ENCODE measurements at places on chromosomes 2 and 18.

DNA sequence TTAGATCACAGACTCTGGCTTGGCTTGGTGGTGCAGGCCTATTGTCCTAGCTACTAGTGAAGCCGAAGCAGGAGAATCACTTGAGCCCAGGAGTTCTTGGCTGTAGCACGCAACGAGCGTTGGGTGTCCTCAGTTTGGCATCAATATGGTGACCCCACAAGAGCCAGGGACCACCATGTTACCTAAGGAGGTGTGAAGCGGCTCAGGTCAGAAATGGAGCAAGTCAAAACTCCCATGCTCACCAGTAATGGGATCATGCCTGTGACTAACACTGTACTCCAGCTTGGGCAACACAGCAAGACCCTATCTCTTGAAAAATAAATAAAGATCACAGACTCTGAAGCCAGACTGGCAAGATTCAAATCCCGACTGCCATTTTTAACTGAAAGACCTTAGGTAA, 1.7 kb upstream of the NOL10 start:
- DNase-seq: no peak

DNA sequence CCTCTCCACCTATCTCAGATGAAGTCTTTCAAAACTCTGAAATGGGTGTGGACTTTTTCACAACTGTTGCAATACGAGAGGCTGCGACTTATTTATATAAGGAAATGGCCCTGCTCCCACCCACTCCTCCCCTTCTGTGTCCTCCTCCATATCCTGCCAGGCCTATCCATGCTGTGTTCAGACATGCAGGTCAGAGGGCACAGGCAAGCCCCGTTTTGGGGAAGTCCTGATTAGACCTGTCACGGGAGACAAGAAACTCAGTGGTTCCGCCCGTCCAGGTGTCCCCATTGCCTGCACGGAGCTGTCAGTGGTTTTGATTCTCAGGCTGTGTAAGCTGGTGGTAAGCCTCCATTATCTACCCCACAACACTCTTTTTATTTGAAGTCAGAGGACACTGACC, 99.6 kb upstream of the MGAT5 start:
- no peak for DNase-seq

DNA sequence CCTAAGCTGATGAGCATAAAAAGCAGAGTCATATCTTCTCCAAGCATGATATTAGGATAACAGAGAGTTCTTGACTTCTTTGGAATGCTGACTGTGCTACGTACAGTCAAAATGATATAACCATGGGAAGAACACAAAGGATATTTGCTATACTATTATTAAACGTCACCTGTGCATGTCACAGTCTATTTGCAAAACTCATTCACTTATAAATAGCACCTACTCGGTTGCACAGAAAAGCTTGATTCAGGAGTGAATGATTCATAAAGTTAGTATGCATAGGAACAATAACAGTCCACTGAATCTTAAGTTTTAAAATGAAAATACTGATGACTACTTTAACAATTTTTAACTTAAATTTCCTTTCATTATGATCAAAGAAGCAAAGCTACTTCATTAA, 83.3 kb downstream of the SP3 start:
- no peak for DNase-seq

DNA sequence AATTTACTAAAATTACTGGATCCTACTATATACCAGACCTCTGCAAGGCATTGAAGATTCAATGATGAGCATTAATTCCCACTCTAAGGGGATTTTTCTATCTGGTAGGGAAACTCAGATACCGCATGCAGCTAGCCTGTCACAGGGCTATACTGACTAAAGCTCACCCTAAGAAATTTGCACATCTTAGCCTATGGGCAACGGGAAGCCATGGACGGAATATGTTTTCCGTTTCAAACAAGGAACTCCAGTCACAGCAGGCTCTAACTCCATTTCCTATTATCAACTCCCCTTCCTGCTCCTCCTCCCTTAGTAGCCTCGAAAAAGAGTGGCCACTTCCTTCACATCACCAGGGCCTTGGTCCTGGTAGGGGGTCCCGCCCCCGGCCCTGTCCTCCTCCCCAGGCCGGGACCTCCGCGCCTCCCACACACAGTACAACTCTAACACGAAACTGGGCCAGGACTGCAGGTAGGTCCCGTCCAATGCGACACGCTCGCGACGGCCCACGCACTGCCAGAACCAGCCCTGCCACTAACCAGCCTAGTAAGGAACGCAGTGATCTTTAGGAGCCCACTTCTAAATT, 659 bp upstream of the COX5B start:
- DNase-seq: peak; percentile 35

DNA sequence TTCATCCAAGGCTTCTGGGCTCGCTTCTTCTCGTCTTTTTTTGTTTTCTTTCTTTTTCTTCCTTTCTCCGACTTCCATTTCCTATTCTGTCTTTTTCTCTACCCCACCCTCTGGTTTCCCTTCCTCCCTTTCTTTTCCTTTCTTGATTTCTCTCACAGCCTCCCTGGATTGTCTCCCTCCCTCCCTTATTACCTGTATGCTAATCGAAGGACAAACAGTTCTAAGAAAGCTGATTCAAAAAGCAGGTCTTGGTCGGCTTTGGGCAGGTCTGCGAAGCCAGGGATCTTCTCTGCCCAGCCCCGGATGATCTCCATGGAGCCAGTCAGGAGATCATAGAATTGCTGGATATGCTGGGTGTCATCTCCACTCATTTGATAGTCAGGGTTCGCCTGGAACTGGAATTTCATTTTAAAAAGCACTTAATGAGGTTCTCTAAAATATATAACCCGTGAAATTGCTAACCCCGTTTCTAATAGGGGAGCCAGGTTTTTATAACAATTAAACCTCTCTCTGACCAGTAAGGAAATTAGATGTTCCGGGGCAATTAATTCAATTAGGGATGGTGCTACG, 5.9 kb downstream of the NR4A2 start:
- no peak for DNase-seq

DNA sequence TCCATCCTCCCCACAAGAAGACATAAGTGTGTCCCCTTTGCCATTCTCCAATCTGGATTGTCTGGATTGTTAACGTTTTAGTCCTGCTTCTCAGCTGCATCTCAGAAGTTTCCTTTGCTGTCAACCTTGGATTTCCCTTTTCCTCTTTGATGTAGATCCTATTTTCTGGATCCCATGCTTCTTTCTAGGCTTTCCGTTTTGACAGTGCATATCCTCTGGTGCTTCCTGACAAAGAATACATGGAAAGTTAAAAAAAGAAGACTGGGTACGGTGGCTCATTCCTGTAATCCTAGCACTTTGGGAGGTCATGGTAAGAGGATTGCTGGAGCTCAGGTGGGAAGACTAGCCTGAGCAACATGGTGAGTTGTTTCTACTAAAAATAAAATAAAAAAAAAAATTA, 26.8 kb downstream of the ABI2 start:
- no peak for DNase-seq

DNA sequence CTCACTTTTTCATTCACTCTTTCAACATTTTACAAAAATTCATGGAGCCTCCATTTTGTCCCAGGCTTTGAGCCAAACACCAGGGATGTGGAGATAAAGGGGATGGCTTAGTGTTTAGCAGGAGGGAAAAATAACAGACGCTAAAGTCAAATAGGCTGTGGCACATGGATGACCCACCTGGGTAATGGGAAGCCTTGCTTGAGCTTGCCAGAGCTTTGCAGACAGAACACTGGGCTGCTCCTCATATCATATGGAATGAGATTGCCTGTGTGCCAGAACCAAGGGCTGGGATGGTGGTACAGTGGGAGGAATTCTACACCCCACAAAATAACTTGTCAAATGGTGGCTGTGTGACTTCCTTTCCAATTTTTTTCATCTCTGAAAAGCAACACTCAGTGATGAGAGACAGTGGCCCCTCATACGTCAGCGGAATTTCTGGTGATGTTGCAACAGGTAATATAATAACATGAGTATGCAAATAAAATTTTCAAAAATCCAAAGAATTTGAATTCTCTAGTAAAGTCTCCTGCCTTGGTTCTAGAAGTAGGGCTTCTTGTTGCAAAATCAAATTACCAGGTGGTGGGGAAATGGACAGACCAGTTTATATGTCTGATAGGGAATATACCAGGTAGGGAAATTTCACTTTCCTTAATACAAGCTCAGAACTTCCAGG, 252.9 kb downstream of the CLIP4 start:
- DNase-seq: peak; percentile 28

DNA sequence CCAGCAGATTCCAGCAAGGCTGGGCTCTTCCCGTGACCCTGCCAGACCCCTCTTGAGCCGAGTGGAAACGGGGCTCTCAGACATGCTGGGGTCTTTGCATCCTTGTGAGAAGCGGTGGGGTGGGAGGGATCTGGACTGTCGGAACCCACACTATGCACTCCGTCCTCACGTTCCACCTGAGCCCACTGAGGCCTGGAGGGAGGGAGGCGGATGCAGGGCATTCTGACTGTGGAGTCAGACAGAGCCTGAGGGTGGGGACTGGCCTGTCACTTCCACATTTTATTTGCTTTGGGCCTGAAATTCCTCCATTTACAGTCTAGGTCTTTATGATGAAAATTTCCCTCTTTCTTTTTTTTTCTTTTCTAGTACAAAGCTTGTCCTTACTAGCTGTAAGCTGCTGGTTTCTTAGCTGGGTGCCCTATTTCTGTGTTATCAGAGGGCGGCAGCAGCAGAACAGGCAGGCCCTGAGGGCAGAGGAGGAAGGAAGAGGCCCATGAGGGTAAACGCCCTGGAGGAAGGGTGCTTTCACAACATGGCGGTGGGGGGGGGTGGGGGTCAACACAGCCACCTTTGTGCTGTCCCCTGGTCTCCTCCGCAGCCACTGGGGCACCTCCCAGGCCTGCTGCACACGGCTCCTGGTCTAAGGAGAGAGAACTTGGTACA, 373.5 kb upstream of the MYT1L start:
- DNase-seq: no peak

GRCh38 chr2:134445985-134446382, 192.1 kb downstream of the MGAT5 start:
- no peak for DNase-seq

- DNase-seq: no peak
Observed at GRCh38 chr18:70290482-70291294, 1.8 kb downstream of the SOCS6 start.

Measured in ELR (cell line).